Sigmoid colon (tissue), 7 donors: ENCODE measurements at places on chromosomes 5 and 9. TPM values are rescaled to one million over a fixed set of nuclear protein-coding genes. Genes with fewer than 3 reads are reported as not detected.
A peak's percentile ranks its signal among the peaks of the same experiment; 100 is the strongest.

- no peaks in the 10 kb centered on the region for H3K36me3 ChIP-seq
- no peak overlapping the region for H3K27ac ChIP-seq
- no peaks in the 10 kb centered on the region for H3K27me3 ChIP-seq
- H3K4me1 ChIP-seq, result no peaks in the 10 kb centered on the region
Observed at GRCh38 chr9:114454652-114455051, 50.6 kb downstream of the WHRN start.

DNA sequence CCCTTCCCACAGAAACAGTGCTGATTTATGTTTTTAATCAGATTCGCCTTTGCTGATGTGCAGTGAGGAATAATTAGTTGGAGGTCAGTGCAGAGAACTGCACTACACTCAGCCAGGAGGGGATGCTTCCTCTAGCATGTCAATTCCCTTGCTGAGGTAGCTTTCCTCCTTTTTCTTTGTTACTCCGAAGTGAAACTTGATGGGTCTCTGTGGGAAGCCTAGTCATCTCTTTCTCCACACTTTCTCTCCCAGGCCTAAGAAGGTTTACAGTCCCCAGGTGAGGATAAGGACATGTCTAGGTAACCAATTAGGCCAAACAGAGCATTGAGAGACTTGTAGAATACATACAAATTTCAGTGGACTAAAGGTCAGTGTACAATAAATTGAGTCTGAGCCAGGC, 461.8 kb downstream of the KIF4B start:
- H3K27me3 ChIP-seq, result no peaks in the 10 kb centered on the region
- no peak overlapping the region for H3K4me3 ChIP-seq
- H3K27ac ChIP-seq, result no peak overlapping the region
- DNase-seq, result no peak

- H3K4me3 ChIP-seq, result no peak overlapping the region
- no peaks in the 10 kb centered on the region for H3K36me3 ChIP-seq
- H3K27me3 ChIP-seq, result no peaks in the 10 kb centered on the region
Observed at GRCh38 chr5:117652958-117653280, 1078.3 kb upstream of the SEMA6A start.

- peak; percentile 79 for DNase-seq
- no peaks in the 10 kb centered on the region for H3K27me3 ChIP-seq
- H3K4me3 ChIP-seq, result no peak overlapping the region
- H3K4me1 ChIP-seq, result peaks cover 11% of the 10 kb centered on the region
Observed at GRCh38 chr5:448061-448765, 5.2 kb downstream of the EXOC3 start.

DNA sequence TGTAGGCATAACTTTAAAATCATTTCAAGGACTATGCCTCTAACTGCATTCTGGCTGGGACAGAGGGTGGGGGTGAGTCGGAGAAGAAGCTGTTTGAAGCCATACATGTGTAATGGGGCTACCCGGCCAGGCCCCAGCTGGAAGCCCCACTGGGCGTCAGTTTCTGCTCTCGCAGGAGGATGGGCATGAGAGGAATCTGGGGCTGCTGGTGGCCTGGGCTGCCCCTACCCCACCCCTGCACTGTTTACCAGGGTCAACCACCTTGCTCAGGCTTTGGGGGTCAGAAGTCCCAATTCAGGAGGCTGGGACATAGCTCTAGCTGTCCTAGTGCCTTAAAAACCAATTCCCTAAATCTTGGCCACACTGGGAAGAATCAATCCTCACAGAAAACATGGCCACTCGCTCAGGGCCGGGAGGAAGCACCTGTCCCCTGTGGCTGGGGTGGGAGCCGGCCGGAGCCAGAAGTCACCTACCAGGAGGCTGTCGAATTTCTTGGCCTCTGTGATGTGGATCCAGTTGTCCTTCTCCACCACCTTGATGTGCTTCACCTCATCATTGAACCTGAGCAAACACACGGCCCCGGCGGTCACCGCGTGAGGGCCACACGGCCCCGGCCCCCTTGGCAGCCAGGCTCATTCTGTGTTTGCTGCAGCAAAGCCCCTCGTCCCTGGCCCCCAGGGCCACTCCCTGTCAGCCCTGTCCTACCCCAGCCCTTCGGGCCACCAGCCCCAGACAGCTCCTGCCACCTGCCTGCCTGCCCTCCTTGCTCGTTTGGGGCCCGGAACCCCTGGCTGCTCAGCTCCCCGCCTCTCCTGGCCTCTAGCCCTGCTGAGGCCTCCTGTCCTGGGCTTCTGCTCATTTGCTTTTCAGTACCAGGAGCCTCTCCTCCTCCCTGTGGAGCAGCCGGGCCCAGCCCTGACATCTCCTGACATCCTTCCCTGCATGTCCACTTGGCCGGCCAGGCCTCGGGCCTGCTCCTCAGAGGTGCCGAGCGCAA, 33.6 kb upstream of the SARDH start:
- H3K27me3 ChIP-seq, result no peaks in the 10 kb centered on the region
- H3K4me3 ChIP-seq, result no peak overlapping the region
- H3K36me3 ChIP-seq, result peaks cover 17% of the 10 kb centered on the region
- H3K4me1 ChIP-seq, result no peaks in the 10 kb centered on the region

DNA sequence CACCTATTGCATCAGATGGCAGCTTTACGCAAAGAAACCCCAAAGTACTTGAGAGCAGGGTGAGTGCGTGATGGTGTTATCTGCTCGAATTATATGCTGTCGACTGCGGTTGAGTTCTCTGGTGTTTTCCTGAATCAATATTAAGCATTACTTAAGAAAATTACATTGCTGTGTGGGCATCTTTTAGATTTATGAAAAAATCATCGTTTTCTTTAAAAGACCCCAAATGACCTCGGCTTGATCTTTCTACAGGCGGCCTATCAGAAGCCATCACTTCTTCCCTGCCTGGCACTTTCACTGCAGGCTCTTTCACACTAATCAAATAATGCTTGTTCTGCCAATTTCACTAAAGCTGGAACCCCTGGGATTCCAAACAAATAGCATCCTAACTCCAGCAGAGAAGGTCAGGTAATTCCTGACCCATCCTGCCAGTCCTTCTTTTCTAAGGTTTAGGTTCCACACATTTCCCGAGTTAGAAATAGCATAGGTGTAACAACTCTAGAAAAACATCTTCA, 1.7 kb downstream of the UBE2QL1 start:
- peak overlapping the region; percentile 74 for H3K27ac ChIP-seq
- H3K36me3 ChIP-seq, result no peaks in the 10 kb centered on the region

GRCh38 chr5:3307982-3308621, 287.5 kb upstream of the IRX1 start:
- H3K27me3 ChIP-seq, result no peaks in the 10 kb centered on the region
- no peak overlapping the region for H3K27ac ChIP-seq
- H3K36me3 ChIP-seq, result no peaks in the 10 kb centered on the region
- no peak for DNase-seq

- no peak for DNase-seq
- H3K4me3 ChIP-seq, result no peak overlapping the region
- H3K36me3 ChIP-seq, result no peaks in the 10 kb centered on the region
- H3K4me1 ChIP-seq, result no peaks in the 10 kb centered on the region
- H3K27me3 ChIP-seq, result no peaks in the 10 kb centered on the region
- no peak overlapping the region for H3K27ac ChIP-seq
Observed at GRCh38 chr5:133316346-133317343, 264.8 kb downstream of the HSPA4 start.

- H3K4me1 ChIP-seq, result no peaks in the 10 kb centered on the region
- H3K4me3 ChIP-seq, result no peak overlapping the region
- no peaks in the 10 kb centered on the region for H3K27me3 ChIP-seq
- no peak for DNase-seq
- H3K27ac ChIP-seq, result no peak overlapping the region
- no peaks in the 10 kb centered on the region for H3K36me3 ChIP-seq
Observed at GRCh38 chr5:123299136-123299535, 124.1 kb downstream of the CEP120 start.

- H3K4me3 ChIP-seq, result no peak overlapping the region
- no peaks in the 10 kb centered on the region for H3K4me1 ChIP-seq
- no peaks in the 10 kb centered on the region for H3K36me3 ChIP-seq
Observed at GRCh38 chr9:79692857-79693571, 121.2 kb downstream of the TLE4 start.

DNA sequence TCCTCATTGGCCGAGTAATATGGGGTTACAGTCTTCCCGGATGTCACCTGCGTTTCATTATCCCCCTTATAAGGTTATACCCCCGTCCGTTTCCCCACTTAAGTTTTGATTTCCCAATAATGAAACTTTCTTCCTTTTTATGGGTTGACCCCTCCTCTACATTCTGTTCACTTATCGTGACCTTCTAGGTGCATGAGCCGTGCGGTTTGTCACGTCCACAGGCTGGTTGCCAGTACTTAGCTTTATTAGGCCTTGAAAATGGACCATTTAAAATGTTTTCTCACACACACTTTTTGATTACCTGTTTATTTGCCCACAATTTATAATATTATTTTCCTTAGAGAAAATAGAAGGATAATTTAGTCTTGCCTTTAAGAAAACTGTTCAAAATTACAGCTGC, 111.5 kb downstream of the FAM174A start:
- H3K36me3 ChIP-seq, result no peaks in the 10 kb centered on the region
- H3K27me3 ChIP-seq, result no peaks in the 10 kb centered on the region
- H3K4me3 ChIP-seq, result no peak overlapping the region
- DNase-seq, result no peak

- no peak for DNase-seq
- H3K27me3 ChIP-seq, result peaks cover 88% of the 10 kb centered on the region
- H3K4me1 ChIP-seq, result peaks cover 32% of the 10 kb centered on the region
- H3K4me3 ChIP-seq, result no peak overlapping the region
Observed at GRCh38 chr5:176814313-176814685, 3.9 kb downstream of the UNC5A start.

DNA sequence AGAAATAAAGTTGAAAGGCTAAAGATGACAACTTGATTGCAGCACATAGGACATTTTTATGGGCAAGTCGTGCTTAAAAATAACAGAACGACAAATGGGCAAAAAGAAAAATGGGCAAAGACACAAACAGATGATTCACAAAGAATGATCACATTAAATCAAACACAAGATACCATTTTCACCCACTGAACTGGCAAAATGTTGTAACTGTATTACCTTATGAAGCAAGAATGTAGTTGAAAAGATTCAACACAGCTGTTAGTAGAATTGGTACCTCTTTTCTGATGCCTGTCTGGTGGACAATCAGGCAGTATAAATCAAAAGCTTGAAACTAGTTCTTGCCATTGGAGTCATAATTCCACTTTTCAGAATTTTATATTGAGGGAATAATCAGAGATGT, 81.0 kb upstream of the PALM2AKAP2 start:
- H3K4me1 ChIP-seq, result no peaks in the 10 kb centered on the region
- H3K36me3 ChIP-seq, result no peaks in the 10 kb centered on the region
- H3K27me3 ChIP-seq, result no peaks in the 10 kb centered on the region
- no peak overlapping the region for H3K27ac ChIP-seq
- H3K4me3 ChIP-seq, result no peak overlapping the region

- no peak for DNase-seq
- H3K27me3 ChIP-seq, result no peaks in the 10 kb centered on the region
- H3K4me1 ChIP-seq, result no peaks in the 10 kb centered on the region
- no peak overlapping the region for H3K4me3 ChIP-seq
Observed at GRCh38 chr5:83628360-83628759, 92.3 kb downstream of the HAPLN1 start.

- DNase-seq, result peak; percentile 76
- H3K4me3 ChIP-seq, result no peak overlapping the region
- H3K36me3 ChIP-seq, result no peaks in the 10 kb centered on the region
- no peaks in the 10 kb centered on the region for H3K4me1 ChIP-seq
- H3K27ac ChIP-seq, result no peak overlapping the region
- H3K27me3 ChIP-seq, result no peaks in the 10 kb centered on the region
Observed at GRCh38 chr5:83306572-83307241, 164.8 kb upstream of the VCAN start.

DNA sequence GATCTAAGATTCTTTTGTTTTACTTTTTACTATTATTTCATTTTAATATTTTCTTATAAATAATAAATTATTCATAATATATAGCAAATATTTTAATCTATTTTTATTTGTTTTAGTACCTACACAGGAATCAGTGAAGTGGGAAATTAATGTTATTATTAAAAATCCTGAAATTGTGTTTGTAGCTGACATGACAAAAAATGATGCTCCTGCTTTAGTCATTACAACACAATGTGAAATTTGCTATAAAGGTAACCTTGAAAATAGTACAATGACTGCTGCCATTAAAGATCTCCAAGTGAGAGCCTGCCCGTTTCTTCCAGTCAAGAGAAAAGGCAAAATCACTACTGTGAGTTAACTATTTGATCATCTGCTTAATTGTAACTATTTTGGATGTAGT, 138.7 kb downstream of the VPS13A start:
- no peaks in the 10 kb centered on the region for H3K36me3 ChIP-seq
- no peaks in the 10 kb centered on the region for H3K27me3 ChIP-seq
- H3K4me1 ChIP-seq, result no peaks in the 10 kb centered on the region

DNA sequence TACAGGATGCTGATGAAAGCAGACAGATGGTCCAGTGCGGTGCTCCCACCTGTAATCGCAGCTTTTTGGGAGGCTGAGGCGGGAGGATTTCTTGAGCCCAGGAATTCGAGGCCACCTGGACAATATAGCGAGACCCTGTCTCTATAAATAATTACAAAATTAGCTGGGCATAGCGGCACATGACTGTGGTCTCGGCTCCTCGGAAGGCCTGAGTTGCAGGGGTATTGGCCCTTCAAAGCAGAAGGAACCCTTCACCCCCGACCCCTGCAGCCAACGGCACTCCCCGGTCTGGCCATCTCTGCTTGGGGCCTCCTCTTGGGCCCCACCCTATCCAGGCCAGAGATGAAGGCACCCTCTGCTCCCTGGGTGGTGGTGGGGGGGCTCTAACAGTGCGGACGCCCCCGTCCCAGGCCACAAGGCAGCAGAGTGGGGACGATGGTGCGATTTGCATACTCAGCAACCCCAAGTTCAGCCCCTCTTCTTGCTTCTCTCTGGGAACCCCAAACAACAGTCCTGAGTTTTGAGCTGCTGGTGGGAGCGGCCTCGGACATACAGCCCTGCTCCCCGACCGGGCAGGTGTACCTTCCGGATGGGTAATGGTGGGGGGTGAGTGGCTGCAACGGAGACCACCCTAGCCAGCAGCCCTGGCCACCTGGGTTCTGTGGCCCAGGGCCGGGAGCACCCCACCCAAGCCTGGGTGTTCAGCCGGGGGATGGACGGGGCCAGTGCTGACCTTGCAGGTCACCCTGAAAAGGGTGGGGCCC, 50.7 kb downstream of the NACC2 start:
- H3K4me3 ChIP-seq, result no peak overlapping the region
- H3K36me3 ChIP-seq, result peaks cover 20% of the 10 kb centered on the region
- no peaks in the 10 kb centered on the region for H3K27me3 ChIP-seq
- DNase-seq, result no peak

DNA sequence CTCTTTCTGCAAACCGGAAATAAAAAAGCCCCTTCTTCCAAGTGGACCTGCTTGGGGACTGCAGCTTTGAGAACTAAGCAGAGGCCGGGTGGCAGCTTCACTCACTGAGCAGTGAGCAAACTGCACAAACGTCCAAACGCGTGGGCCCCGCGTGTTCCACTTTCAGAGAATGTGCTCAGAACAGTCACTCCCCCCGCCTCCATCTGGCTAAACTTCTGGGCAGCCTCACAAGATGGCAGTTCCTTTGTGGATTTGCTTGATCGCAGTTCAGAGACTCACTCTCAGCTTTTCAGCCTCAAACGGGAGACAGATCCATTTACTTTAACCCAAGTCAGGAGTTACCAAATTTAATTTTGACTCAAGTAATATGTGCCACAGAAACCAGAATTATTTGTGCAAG, 216.6 kb downstream of the TLE1 start:
- no peaks in the 10 kb centered on the region for H3K27me3 ChIP-seq
- DNase-seq, result no peak
- H3K27ac ChIP-seq, result no peak overlapping the region
- H3K36me3 ChIP-seq, result no peaks in the 10 kb centered on the region

GRCh38 chr5:14347522-14347921, 204.4 kb downstream of the TRIO start:
- H3K36me3 ChIP-seq, result peaks cover 43% of the 10 kb centered on the region
- no peaks in the 10 kb centered on the region for H3K27me3 ChIP-seq
- H3K27ac ChIP-seq, result no peak overlapping the region

FANCC gene
- total RNA-seq, result 5.4 TPM

KCNN2 gene
- total RNA-seq, result 3.6 TPM

MARCOL gene
- not detected for total RNA-seq

DDX4 gene
- total RNA-seq, result 0.33 TPM

UBE2QL1 gene
- 3.6 TPM for total RNA-seq

PPP3R2 gene
- total RNA-seq, result not detected
